ENCODE measurements at places on chromosomes 1 and 21.

GRCh38 chr21:43926196-43926595 is 61.2 kb downstream of the AGPAT3 start:
- DNase-seq, result no peak

DNA sequence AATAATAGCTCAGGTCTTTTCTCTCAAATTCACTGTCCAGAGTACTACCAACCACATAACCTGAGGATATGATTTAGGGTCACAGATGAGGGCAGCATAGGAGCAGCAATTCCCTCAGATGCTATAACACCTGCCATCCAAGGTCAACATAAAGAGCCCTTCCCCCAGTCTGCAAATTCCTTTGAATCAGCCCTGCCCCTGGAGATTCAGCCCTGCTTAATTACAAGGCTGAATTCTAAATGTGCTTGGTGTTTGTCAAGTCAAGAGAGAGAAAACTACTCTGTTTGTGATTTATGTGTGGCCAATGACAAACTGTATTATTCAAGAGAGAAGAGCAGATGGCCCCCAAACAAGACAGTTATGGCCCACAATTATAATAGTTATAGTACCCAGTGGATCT is 195.7 kb upstream of the ADGRL2 start:
- no peak for DNase-seq

DNA sequence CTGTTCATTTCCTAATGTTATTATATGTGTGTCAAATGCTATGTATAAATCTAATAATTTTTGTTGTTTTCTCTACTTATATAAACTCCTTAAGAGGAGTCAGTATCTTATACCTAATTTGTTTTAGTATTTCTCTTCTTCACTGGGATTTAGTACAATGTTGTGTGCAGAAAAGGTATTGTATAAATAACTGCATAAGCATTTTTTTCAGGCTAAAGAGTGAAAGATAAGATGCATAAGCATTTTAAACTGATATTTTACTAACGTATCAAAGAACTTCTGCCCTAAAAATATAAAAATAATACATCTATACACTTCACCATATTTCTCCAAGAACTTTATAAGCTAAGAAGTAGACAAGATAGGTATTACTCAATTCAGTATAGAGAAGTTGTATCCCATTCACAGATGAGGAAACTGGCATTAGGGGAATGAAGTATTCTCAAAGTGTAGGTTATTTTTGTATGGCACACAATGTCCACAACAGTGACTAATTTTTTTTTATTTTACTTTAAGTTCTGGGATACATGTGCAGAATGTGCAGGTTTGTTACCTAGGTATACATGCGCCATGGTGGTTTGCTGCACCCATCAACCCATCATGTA is 59.3 kb downstream of the NUP210L start:
- no peak for DNase-seq

DNA sequence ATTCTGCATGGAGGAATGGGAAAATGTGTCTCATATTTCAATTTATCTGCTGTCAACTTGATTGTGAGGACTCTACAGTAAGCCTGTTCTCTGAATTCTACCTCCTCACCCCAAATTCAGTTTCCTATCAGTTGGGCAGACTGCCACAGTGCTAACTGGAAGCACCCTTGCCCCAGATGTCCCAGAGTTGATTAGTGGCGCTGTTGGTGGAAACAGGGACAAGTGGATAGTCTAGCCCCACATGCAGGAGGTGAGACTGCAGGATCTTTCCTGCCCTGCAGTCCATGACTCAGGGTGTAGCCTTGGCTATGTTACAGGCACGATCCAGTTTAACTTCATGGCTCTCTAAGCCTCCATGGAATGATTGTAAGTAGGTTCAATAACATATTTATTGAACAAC is 22.1 kb downstream of the ADAM30 start:
- no peak for DNase-seq

DNA sequence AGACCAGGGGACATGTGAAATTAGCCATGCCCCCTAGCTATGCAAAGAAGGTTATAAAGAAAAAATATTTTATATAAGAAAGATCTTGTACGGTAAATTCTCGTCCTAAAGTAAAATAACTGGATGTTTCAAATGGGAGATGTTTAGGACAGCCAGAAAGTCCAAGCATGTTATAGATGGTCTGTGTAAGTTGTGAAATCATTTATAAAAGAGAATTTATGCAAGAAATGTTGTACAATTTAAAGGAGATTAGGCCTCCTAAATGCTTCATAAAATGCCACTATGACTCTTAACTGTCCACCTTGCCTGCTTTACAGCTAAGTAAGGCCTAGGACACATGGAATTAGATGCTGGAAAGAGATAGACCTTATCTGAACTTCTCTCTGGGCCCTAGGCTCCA is 118.1 kb upstream of the POGK start:
- DNase-seq, result no peak

- peak; percentile 66 for DNase-seq
Observed at GRCh38 chr1:39701049-39701439, 9.8 kb upstream of the HPCAL4 start.

DNA sequence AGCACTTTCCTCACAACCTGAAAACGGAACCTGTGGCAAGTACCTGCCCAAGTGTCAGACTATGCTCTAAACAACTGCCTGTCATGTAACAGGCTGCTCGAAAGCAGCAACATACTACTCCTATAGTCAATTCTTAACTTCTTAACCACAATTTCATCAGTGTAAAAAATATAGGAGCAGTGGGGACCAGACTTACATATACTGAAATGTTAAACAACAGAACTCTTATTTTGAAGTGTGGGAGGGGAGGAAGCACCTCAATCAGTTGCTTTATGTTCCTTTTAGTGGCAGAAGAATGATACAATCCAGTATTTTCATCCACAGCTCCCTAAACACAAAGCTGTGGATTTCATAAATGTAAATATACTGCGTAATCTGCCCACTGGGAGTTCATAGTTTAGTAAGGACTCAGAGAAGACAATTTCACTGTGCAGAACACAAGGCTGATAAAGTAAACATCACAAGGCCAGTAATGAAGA is 44.2 kb downstream of the WLS start:
- no peak for DNase-seq

GRCh38 chr1:246450611-246451251 is 56.3 kb downstream of the SMYD3 start:
- DNase-seq, result no peak

- DNase-seq, result no peak
Observed at GRCh38 chr1:5744911-5745799, 247.1 kb downstream of the NPHP4 start.

DNA sequence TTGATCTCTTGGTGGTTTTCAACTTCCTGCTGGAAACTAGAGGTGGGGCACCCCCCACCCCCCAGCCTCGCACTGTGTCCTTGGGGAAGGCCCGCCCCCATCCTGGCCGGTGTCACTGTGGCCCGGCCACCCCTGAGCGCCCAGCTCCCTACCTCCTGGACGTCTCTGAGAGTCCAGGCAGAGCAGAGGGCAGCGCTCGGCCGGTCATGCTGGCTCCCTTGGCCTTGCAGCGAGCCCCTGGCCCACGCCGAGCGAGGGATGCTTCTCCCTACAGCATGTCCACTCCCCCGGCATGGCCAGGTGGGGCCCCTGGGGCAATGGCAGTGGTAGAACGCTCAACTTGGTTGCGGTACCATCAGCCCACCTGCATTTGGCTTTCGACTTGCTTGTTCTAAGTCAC is 28.7 kb upstream of the TRAPPC10 start:
- no peak for DNase-seq

- no peak for DNase-seq
Observed at GRCh38 chr1:5394111-5394510, 598.1 kb downstream of the NPHP4 start.

GRCh38 chr1:216356945-216357344 is 66.3 kb downstream of the USH2A start:
- no peak for DNase-seq

DNA sequence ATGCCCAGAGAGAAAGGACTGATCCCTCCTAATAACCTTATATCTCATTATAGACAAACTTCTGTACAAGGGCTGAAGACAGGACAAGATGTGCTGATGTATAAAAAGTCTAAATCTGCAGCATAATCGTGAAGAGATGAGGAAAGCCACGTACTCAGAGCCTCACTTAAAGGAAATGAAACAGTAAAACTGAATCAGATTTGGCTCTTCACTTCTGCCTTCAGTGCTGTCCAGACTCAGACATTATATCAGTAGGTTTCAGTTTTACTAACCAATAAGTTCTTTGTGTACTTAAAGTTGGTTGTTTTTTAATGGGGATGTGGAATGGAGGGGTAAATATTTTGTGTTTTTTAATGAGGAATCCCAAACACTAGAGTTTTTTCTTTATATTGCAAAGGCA is 45.3 kb upstream of the RGS1 start:
- DNase-seq, result no peak

- no peak for DNase-seq
Observed at GRCh38 chr1:207981976-207982375, 71.1 kb upstream of the CD34 start.

- DNase-seq, result peak; percentile 58
Observed at GRCh38 chr1:151175041-151175741, 590 bp downstream of the TMOD4 start.

GRCh38 chr1:216721863-216722262 is 1.4 kb downstream of the ESRRG start:
- DNase-seq, result no peak

DNA sequence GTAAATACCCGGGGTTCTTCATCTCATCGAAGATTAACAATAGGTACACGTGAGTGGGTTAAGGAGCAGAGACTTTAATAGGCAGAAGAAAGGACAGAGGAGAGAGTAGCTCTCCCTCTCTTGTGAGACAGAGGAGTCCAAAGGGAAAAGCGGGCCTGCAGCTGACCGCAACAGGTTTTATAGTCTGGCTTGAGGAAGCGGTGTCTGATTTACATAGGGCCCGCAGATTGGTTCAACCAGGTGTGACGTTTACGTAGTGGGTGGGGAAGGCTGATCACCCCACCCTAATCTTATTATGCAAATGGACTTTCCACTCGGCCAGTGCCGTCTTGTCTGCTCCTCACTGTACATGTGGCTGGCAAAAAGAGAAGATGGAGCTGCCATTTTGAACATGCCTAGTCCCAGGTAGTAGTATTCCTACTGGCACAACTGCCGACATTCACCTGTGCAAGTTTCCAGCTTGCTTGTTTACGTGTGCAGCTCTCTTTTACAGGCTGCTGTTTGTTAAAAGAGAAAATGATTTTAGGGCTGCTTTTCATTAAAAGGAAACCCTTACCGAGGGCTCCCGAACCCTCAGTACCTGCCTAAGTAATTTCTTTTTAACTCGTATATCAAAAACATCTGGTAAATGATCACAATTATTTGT is 10.6 kb downstream of the CDC14A start:
- DNase-seq, result no peak

GRCh38 chr1:117752661-117753060 is 146.8 kb downstream of the TENT5C start:
- no peak for DNase-seq

- no peak for DNase-seq
Observed at GRCh38 chr1:202046748-202047708, 36.6 kb downstream of the ELF3 start.

GRCh38 chr1:20983297-20983889 is 193.3 kb downstream of the EIF4G3 start:
- no peak for DNase-seq

DNA sequence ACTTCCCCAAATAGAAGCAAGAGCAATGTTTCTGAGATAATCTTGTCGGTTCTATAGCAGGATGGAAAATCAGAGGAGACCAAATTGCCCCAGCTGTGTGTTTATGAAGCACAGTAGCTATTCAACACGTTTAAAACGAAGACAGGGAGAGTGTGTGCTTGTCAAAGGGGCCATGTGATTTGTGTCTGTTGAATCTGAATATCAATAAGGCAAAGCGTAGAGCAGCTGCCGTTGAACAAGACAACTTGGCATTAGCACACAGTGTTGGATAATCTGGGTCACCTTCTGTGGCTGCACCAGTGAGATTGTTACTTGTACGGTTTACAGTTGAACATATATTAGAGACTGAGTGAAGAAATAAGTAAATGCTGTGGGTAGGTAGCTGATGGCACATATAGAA is 1.0 kb downstream of the CRB1 start:
- DNase-seq, result no peak

DNA sequence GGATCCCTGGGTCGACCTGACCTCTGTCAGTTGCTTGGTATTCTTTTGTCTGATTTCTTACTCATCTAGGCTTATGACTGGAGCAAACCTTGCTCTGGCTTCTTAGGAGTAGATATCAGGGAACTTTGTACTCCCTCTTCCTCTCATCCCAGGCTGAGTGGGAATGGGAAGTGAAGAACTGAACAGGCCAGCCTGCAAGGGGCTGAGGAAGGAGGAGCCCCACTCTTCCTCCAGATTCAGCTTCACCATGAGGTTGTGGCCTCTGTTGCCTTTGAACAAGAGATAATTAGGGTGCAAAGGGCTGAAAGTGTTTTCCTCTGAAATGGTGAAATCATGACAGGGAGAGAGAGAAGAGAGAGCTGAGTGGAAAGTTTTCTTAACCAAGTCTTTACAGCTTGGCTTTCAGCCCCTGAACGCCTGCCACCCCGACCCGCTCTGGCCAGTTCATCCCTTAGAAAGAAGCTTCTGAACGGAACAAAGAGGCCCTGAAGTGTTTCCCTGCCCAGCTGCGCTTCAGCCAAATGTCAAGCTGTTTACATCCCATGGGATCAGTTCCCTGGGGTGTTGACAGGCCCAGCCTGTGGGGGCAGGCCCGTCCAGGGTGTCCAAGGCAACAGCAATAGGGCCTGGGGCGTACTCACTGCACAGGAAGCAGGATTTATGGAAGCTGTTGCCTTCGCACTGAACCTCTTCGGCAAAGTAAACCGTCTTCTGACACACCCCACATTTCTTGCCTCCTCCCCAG is 11.2 kb downstream of the CSRP1 start:
- peak; percentile 85 for DNase-seq

GRCh38 chr1:184866991-184867788 is 107.1 kb downstream of the NIBAN1 start:
- no peak for DNase-seq

DNA sequence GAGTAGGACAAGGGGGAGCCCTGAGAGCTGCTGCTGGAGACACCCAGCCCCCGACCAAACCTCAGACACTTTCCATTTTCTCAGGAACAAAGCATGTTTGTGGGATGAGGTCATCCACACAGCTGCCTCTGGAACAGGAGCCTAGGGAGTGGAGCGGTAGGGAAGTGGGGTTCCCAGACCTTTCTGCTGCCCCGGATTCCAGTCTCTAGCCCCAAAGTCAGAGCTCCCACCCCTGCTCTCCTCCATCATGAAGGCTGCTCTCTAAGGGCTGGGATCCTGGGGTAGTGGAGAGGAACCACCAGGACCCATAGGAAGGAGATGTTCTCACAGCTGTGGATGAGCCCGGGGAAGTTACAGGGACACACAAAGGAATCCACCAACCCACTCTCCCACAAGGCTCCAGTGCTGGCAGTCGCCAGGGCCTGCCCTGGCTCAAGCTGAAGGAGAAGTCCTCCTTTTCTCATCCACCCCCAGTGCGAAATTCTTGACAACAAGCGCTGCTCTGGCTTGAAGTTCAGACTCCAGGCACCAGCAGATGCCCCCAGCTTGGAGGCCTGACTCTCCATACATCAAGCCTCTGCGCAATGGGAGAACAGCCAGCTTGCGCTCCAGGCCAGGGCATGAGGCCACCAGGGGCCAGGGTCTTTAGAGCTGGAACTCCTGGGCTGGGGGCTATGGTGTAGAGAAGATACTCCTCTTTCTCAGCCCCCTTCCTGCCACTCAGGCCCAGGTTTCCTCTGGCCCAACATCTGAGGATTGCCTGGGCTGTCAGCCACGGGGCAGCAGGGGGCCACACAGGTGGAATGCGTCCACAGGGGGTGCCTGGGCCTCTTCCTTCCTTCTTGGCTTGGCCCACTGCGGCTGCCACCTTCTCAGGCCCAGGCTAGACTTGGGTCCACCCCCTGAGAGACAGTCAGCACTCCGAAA is 4.5 kb downstream of the FHL3 start:
- peak; percentile 61 for DNase-seq
